CD4-positive, alpha-beta T cell (primary cell): ENCODE measurements at places on chromosomes 1 and 21.

DNA sequence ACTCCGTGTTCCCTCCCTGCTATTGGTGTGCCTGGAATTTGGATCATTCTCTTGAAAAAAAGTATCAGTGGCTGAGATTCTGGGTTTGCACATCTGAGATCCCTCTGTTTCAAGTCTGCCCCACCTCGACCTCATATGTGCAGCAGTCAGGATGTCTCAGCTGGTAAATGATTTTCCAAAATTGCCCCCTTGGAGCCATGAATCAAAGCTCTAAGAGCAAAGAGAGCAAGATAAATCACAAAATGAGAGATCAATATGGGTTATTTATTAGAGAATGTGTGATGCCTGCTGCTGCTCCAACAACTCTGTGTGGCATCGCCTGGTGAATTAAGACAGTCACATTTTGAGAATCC, 8.5 kb downstream of the CRP start:
- no peak for DNase-seq

DNA sequence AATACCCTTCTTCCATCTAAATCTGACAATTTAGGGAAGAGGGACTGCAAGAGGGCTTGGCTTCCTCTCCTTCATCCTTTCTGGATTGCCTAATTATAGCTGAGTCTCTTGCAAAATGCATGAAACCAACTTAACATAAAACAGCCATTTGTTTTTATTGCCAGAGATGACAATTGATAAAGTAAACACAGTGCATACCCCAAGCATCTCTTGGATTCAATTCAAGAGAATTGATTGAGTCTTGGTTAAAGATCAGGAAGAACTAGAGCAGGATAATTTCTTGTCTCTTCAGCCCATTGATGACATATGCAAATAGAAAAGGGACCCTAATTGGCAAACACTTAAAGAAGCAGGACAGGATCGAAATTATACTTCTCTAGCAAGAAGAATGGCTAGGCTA, 617.1 kb upstream of the PTBP2 start:
- DNase-seq: no peak

- DNase-seq: no peak
These were observed 145.7 kb downstream of the SYF2 start for GRCh38 chr1:25086518-25087079.

- DNase-seq: no peak
These were observed 39.0 kb upstream of the SAMSN1 start for GRCh38 chr21:14585122-14585521.

DNA sequence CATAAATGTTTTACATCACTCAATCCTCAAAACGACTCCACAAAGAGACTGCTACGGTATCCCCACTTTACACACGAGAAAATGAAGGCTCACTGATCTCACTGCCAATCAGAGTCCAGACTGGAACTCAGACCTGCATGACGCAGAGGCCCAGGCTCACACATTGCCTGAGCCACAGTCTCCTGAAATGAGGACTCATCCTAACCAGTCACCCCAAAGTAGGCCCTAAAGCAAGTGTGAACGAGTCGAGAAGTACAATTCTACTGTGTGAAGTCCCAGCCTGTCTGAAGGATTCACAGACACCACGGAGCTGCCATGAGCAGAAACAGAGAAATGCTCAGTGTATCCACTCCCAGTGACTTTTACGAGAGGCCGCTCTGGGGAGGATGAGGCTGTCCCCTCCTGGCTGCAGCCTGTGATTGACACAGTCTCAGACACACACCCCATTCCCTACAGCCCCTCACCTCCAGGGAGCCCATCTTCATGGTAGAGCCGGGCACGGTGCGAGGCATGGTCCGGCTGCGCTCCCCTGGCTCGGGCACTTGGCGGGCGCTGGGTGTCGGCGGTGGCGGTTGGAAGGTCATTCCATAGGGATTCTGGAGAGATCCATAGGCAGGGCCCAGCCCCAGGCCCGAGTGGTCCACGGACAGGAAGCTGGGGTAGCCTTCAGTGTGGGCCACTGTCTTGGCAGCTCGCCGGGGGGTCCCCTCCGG, 26.7 kb upstream of the COL16A1 start:
- DNase-seq: no peak

- no peak for DNase-seq
These were observed 183.4 kb upstream of the C1orf174 start for GRCh38 chr1:4083231-4084047.

- DNase-seq: no peak
These were observed 1.2 kb upstream of the NBPF1 start for GRCh38 chr1:16614361-16615252.

GRCh38 chr1:170676628-170677027, 12.7 kb downstream of the PRRX1 start:
- DNase-seq: no peak

- no peak for DNase-seq
These were observed 194.6 kb downstream of the NRIP1 start for GRCh38 chr21:14869984-14870852.
